ENCODE measurements at places on chromosomes 7 and 10.

DNA sequence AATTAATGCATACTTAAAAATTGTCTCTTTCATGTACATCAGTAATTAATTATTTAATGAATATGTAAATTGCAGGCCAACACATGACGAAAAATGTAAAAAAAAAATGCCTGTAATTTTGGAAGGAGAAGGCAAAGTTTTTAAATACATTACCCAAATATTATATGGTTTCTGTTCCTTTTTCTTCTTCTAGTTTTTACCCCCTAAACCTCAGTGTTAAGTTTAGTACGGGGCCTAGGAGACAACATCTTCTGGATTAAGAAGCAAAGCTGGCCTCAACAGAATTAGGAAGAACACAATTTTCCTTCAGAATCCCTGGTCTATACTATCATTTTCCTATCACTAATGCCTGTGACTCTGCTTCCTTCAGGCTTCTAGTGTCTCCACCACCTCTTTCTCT is 459.3 kb upstream of the NRP1 start:
- H3K36me3 ChIP-seq, result no peaks in the 10 kb centered on the region
- no peak overlapping the region for H3K4me3 ChIP-seq
- no peaks in the 10 kb centered on the region for H3K27me3 ChIP-seq
- H3K27ac ChIP-seq, result no peak overlapping the region
- no peaks in the 10 kb centered on the region for H3K4me1 ChIP-seq

DNA sequence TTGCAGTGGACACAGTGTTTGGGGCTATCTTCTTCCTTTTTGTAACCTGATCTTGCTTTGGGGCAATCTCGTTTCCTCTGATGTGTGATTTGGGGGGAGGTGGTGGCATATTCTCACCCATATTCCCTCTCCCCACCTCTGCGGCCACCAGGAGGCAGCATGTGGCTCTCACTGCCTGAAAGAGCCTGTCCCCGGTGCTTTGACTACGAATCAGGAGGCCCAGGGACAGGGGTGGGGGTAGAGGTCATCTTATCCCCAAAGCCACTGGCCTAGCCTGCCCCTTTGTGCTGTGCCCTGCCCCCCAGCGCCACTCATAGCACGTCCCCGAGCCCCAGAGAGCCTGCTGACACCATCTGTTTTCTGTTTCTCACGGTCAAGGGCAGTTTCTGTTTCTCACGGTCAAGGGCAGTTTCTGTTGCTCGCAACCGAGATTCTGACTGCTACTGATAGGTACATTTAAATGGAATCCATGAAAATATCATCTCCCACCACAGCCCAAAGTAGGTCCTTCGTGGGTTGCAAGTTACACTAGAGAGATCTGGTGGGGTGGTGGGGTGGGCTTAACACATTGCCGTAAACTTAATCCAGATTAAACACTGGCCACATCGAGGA is 28.2 kb downstream of the PHYH start:
- H3K4me3 ChIP-seq, result no peak overlapping the region
- H3K36me3 ChIP-seq, result no peaks in the 10 kb centered on the region
- no peaks in the 10 kb centered on the region for H3K27me3 ChIP-seq
- H3K4me1 ChIP-seq, result no peaks in the 10 kb centered on the region
- H3K27ac ChIP-seq, result no peak overlapping the region

- DNase-seq, result no peak
- no peaks in the 10 kb centered on the region for H3K27me3 ChIP-seq
- no peaks in the 10 kb centered on the region for H3K4me1 ChIP-seq
- H3K4me3 ChIP-seq, result no peak overlapping the region
These were observed 617.2 kb downstream of the AUTS2 start for GRCh38 chr7:70215491-70215890.

DNA sequence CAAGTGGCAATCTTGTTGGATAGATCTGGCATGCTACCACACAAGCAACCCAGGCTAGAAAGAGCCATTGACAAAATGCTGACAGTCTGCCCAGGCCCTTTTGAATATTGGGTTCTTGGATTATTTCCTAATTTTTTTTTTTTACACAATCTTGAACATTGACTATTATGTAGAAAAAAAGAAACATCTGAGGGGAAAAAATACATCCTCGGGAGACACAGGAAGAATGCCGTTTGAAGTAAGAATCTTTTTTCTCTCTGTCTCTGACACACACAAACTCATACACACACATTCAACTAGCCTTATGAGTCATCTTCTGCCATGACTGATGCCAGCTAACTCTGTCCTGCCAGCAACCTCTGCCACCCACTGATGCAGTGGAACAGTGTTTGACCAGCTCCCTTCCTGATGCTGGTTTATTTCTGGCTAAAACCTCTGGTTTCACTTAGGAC is 47.2 kb downstream of the SORBS1 start:
- no peak for DNase-seq
- no peak overlapping the region for H3K27ac ChIP-seq
- H3K4me1 ChIP-seq, result no peaks in the 10 kb centered on the region
- no peaks in the 10 kb centered on the region for H3K27me3 ChIP-seq

DNA sequence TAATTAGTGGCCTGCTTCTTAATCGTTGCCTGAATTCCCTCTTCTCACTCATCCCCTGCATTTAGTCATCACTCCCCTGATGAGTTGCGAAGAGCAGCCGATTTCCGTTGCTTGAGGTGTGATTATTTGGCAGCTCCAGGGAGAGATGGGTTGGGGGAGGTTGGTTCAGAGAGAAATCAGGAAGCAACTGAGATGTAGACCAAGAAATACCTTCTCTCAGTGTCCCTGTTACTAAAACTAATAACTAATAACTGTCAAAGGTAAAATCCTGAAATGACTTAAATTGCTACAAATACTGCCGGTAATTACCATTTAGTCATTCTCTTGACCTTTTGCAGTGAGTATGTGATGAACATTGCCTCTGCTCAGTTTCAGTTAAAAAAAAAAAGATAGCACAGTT is 76.9 kb downstream of the ELMO1 start:
- no peak overlapping the region for H3K27ac ChIP-seq
- H3K36me3 ChIP-seq, result peaks cover 20% of the 10 kb centered on the region
- DNase-seq, result no peak

DNA sequence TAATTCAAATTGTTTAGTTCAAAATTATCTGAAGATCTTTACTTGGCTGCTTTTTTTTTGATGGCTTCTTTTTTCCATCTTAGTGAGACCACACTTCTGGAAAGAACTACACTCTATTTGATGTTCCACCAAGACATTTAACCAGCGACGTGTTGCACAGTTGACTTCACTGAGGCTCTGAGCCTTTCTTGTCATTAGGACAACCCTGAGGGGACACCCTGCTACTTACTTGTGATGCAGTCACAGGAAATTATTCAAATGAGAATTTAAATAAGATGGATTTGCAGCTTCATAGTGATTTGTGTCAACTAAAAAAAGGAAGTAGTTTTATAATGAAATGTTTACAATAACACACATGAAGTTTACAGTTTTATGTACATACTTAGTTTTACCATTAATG is 25.6 kb upstream of the PIK3CG start:
- H3K4me1 ChIP-seq, result no peaks in the 10 kb centered on the region
- no peaks in the 10 kb centered on the region for H3K27me3 ChIP-seq
- H3K36me3 ChIP-seq, result no peaks in the 10 kb centered on the region

DNA sequence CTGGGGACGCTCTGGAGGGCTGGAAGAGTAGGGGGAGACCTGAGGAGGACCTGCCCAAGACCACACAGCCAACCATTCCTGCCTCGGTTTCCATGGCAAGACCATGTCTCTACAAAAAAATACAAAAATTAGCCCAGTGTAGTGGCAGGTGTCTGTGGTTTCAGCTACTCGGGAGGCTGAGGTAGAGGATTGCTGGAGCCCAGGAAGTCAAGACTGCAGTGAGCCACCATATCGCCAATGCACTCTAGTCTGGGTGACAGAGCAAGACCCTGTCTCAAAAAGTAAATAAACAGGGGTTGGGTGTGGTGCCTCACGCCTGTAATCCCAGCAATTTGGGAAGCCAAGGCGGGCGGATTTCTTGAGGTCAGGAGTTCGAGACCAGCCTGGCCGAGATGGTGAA is 48.7 kb downstream of the CLIP2 start:
- no peak for DNase-seq
- no peaks in the 10 kb centered on the region for H3K4me1 ChIP-seq
- no peak overlapping the region for H3K27ac ChIP-seq
- no peaks in the 10 kb centered on the region for H3K27me3 ChIP-seq

- H3K27ac ChIP-seq, result no peak overlapping the region
- no peak for DNase-seq
- no peaks in the 10 kb centered on the region for H3K36me3 ChIP-seq
These were observed 42.3 kb downstream of the NRCAM start for GRCh38 chr7:108413782-108414492.

GRCh38 chr10:65291286-65291685 is 1634.5 kb upstream of the LRRTM3 start:
- H3K27ac ChIP-seq, result no peak overlapping the region
- H3K36me3 ChIP-seq, result no peaks in the 10 kb centered on the region
- no peaks in the 10 kb centered on the region for H3K4me1 ChIP-seq
- no peak overlapping the region for H3K4me3 ChIP-seq
- H3K27me3 ChIP-seq, result no peaks in the 10 kb centered on the region
- no peak for DNase-seq

GRCh38 chr10:52658112-52658511 is 114.5 kb downstream of the MBL2 start:
- H3K4me3 ChIP-seq, result no peak overlapping the region
- H3K4me1 ChIP-seq, result no peaks in the 10 kb centered on the region
- no peak overlapping the region for H3K27ac ChIP-seq
- H3K36me3 ChIP-seq, result no peaks in the 10 kb centered on the region
- no peaks in the 10 kb centered on the region for H3K27me3 ChIP-seq
- no peak for DNase-seq

DNA sequence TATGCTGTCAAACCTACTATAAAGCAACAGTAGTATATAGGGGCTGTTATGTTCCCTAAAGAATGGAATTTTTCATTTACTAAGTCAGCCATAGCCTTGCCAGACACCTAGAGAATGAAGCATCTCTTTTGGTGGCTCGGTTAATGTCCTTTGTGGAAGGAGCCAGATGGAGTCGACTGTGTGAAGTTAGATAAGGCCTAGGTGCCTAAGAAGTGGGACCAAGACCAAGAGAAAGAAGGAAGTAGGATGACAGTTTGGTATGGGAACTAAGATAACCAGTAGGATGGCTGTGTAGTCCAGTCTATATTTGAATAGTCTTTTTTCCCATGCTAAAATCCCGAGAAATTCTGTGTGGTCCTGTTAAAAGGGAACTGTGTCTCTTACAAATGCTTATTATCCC is 62.2 kb downstream of the REEP3 start:
- H3K27me3 ChIP-seq, result no peaks in the 10 kb centered on the region
- no peak overlapping the region for H3K4me3 ChIP-seq
- H3K4me1 ChIP-seq, result no peaks in the 10 kb centered on the region
- no peak overlapping the region for H3K27ac ChIP-seq
- DNase-seq, result no peak

DNA sequence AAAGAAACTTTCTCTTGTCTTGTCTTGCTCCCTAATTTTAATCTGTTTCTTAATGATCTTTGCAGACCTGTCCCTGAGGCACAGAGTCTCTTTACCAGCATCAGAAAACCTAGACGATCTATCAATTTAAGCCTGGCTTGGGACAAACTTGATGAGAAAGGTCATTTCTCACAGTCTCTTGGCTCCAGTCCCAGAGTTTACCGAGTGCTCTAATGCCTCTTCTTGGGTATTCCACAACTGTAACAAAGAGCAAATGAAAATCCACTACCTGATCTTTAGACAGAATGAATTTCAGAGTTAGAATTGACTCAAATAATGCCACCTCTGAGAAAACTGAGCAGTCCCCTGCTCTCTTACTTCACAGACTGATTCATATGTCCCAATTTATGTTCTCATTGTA is 106.4 kb upstream of the DNAJB12 start:
- H3K27ac ChIP-seq, result no peak overlapping the region
- no peak overlapping the region for H3K4me3 ChIP-seq
- DNase-seq, result no peak
- H3K36me3 ChIP-seq, result peaks cover 38% of the 10 kb centered on the region

DNA sequence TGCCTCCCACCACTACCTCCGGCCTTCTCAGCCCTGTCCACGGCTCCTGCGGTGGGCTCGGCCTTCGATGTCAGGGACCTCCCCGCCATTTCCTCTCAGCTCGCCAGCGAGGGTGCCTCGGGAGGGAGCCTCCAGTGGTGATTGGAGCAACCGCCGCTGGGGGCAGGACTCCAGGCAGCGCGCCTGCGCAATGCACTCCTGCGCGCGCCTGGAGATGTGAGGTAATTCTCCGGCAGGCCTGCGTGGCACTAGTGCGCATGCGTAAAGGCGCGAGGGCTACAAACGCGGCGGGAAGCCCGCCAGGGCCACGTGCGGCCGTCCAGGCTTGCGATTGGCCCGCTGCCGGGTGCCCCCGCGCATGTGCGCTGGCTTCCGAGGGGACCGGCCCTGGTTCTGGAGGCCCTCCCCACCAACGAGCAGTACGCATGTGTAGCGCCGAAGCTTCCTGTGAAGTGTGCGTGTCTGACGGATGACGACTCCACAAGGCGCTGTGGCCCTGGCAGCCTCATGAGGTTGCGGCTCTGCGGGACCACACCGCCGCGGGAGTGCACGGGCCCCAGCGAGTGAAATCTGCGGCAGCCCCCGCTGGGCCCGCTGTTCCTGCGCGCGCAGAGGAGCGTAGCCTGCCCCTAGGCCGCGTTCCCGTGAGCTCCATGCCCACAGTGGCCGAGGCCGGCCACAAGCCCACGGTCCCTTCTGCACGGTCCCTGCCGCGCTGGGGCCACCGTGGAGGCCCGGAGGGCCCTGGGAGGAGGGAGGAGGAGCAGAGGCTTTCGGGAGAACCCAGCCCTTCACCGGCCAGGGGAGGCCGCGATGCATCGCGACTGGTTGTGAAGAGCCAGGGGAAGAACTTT is at the start of gene SYCE1:
Gene SYCE1, minus strand, starts transcription at position 143 of the 854 bp plus-strand sequence. Its CDS starts 54 bp downstream, at position 89.
- H3K4me3 ChIP-seq, result no peak within 1 kb of the TSS
- no peaks in the 10 kb centered on the region for H3K4me1 ChIP-seq
- H3K27me3 ChIP-seq, result no peaks in the 10 kb centered on the region
- H3K36me3 ChIP-seq, result no peaks in the 10 kb centered on the region
- H3K27ac ChIP-seq, result no peak within 1 kb of the TSS

GRCh38 chr7:55432939-55433784 is 68.0 kb downstream of the LANCL2 start:
- DNase-seq, result no peak
- H3K36me3 ChIP-seq, result peaks cover 18% of the 10 kb centered on the region
- H3K4me1 ChIP-seq, result no peaks in the 10 kb centered on the region
- H3K4me3 ChIP-seq, result no peak overlapping the region

DNA sequence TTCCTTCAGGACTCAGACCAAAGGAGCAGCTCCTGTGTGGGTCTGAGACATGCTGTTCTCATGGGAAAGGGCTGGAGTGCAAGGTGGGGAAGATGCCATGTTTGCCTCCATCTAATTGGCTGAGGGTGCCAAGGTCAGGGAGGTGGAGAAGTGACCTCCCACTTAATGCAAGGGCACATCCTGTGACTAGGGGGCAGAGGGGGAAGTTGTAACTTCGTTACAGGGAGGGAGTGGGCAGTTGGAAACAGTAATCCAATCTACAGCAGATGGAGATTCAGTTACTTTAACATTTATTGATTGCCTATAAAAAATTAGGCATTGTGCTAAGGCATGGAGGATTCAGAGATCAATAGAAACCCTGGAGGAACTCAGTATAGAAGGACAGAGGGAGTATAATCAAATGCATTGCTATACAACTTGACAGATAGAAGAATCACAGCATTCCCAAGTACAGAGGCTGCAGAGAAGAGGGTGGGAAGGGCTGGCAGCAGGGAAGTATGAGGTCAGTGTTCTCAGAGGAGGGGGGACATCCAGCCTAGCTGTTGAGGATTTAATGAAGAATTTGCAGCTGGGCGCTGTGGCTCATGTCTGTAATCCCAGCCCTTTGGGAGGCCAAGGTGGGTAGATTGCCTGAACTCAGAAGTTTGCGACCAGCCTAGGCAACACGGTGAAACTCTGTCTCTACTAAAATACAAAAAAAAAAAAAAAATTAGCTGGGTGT is 75.9 kb downstream of the CCNY start:
- H3K4me3 ChIP-seq, result no peak overlapping the region
- H3K27me3 ChIP-seq, result no peaks in the 10 kb centered on the region
- H3K27ac ChIP-seq, result peak overlapping the region; percentile 2
- H3K36me3 ChIP-seq, result no peaks in the 10 kb centered on the region
- H3K4me1 ChIP-seq, result peaks cover 24% of the 10 kb centered on the region
- DNase-seq, result no peak
